ENCODE measurements at places on chromosomes 4 and X.

GRCh38 chrX:13748486-13748885 lies 13.9 kb downstream of the OFD1 start:
- no peak for DNase-seq

DNA sequence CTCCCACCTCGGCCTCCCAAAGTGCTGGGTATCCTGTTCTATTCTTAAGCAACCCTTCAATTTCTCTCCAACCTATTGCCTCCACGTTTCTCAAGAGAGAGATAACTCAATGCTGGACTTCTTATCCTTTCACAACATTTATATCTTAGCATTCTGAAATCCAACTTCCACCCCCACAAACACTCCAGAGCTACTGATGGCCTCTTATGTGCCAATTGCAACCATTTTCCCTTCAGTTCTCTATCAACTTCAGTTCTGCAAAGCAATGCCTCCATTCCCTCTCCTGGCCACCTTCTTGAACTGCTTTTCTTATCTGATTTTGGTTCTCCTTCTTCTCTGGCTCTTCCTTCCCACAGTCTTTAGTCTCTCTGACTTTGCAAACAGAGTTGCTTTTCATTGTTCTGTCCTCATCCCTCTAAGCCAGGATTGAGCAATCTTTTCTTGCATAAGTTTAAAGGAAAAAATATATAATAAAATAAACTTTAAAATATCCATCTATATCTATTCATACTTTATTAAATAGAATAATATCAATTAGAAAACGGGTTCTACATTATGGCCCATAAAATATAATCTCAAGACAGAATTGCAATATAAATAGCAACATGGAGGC lies 3.6 kb upstream of the STBD1 start:
- DNase-seq, result no peak

DNA sequence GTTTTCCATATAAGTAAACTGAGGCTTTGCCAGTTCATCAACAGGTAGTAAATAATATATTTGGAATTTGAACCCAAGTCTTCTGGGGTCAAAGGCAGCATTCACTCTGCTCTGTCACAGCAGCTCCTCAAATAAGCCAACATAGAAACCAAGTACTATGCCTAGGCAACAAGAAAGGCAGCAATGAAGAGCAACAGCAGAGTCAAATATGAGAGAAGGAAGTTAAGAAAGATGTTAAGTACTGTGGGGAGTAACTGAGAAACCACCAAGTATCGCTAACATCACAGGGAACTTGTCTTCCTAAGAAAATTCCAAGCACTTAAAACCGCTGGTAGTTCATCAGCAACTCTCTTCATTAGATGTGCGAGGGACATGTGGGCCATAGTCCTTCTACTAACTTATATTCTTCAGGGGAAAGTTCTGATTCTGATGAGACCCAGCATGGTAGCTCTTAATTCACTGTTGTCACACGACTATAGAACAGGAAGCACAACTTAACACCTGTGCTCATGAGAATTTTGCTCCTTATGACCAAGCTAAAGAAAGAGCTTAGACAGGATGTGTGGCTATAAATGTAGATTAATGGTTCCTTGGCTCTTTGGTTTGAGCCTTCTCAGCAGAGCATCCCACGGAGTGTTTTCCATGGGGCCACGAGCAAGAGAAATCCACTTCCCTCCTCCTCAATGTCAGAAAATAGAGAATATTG lies 107.8 kb downstream of the AR start:
- DNase-seq, result no peak

DNA sequence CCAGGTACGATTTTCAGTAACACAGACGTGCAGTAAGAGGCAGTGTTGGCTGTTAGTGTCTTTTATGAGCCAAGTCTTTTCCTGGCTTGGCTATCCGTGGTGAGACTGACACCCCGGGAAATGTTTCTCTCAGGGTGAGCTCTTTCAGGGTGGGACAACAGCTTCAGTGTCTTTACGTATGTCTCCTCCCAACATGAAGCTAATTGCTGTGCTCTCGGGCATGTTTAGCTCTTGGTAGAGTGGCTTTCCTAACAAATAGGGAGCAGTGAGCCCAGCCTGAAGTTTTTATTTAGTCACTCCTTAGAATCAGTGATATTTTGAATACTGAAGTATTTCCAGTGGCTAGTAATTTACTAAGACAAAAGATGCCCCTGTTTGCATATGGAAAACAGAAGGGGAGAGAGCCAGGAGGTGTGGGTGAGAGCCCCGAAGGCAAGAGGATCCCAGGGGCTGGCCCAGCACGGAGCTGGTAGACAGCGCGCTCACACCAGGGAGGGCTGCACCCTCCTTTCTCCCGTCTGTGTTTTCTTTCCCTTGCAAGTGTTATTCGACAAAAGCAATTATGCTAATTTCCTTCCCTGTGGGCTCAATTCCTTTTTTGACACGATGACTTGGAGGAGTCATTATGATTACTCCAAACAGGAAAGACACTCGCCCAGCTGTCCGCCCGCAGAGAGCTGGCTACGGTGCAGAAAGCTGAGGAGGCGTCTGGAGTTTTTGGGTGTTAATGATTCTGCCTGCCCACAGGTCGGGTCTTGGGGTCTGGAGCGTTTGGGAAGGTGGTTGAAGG lies 47.7 kb downstream of the PDGFRA start:
- DNase-seq, result no peak

- DNase-seq, result no peak
Measured at GRCh38 chr4:40530961-40531635, 98.6 kb downstream of the RBM47 start.

DNA sequence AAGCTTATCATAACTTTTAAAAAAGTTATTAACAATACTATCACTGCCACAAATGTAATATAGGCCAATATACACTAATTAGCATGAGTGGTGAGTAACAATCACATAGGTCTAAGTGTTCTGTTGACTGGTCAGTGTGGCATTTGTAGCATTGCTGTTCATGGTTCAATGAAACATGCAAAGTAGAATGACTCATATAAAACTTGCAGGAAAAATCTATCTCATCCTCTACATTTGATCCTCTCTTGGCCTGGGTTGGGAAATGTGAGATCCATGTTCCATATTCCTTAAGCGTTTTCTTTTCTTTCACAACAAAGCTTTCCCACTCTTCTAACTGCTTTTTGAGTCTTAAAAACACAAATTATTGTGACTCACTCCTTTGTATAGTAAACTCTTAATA lies 1418.7 kb downstream of the FSTL5 start:
- no peak for DNase-seq

DNA sequence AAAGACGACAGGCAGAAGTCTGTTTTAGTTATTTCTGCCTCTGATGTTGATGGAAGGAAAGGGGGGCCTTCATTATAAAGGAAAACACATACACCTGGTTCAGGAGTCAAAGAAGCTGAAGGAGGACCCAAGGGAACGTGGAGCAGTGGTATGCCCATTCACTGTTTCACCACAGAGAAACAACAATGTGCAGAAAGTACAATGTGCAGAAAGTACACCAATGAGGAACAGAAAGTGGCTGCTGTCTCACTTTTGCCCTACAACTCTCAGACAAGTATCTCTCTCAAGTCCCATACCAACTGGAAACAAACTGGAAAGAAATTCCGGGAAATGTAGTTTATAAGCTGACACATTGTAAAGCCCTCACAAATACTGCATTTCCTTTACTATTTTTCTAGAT lies 564.5 kb downstream of the TRAM1L1 start:
- DNase-seq, result no peak

GRCh38 chrX:6990552-6991193 lies 156.8 kb upstream of the STS start:
- no peak for DNase-seq

- no peak for DNase-seq
Measured at GRCh38 chr4:17427991-17428390, 83.9 kb downstream of the QDPR start.

DNA sequence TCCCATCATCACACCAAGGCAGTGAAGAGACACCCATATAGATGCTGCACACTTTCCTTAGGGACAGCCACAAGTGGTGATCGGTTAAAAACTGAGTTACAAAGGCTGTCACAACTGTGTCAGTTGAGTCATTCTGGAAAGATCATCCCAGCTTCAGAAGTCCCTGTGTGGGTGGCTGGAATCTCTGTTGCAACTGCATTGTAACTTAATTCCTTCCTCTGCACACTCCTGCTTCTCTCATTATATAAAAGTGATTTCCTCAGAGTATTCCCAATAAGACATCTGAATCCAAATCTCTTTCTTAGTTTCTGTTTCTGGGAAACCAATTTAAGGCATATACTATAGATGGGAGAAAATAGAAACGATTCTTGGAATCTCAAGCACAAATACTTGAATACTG lies 88.1 kb downstream of the FSTL5 start:
- DNase-seq, result no peak

DNA sequence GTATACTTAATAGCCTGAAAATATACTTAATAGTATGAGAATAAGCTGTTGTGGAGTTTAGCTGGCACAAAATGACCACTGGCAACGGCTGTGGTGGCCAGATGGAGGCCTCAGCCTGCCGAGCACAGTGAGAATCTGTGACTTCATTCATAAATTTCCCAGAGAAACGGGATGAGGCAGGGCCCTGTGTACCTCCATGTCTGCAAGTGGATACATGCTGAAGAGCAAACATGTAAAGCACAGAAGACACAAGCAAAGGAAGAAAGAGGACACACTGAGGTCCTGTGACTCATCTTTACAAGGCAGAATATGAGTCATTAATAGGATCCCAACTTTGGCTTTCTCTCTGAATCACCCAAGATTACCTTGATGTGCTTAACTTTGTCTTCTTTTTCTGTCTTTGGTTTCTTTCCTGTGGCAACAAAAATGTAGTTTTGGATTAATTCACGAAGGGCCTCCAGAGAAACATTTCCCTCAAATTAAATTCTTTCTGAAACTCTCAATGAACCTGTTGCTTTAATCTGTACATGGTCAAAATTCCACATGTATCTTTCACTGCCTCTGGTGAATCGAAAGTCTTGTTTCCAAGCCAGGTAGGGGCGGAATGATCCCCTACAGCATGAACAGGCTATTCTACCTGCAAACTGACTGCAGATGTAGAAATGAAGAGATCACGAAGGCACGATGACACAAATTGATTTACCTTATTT lies 56.4 kb downstream of the IRF2 start:
- no peak for DNase-seq

- DNase-seq, result no peak
Measured at GRCh38 chr4:98909646-98910401, 19.1 kb downstream of the EIF4E start.

DNA sequence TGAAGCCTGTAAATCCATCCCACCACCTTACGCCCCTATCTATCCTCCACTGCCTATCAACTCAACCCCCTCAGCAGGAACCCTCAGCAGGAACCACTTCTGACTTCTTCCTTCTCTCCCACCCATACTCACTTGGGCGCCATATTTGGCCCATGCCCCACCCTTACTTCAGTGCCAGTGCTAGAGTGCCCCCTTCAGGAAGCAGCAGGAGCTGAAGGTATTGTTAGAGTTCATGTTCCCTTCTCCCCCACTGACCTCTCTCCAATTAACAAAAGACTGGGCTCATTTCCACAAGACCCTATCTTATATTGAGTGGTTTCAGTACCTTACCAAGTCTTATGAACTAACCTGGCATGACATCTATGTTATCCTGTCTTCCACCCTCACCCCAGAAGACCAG lies 363.1 kb upstream of the SLIT2 start:
- DNase-seq, result no peak

DNA sequence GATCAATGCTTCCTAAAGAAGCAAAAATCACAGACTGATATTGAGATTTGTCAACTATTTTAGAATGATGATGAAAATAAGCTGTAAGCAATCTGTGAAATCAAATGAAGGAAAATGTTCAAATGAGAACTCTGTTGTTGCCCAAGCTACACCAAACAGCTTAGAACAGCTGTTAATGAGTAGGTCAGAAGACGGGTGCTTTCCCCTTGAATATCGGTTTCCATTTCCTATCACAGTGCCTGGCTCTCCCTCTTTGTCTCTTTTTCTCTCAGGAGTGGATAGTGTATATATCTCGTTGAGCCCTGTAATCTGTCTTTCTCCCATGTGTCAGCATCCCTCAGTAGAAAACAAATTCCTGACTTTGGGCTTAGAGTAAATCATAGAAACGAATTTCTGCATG lies 1592.9 kb upstream of the TENM3 start:
- no peak for DNase-seq

GRCh38 chr4:148017801-148018200 lies 285.9 kb downstream of the ARHGAP10 start:
- DNase-seq, result no peak

DNA sequence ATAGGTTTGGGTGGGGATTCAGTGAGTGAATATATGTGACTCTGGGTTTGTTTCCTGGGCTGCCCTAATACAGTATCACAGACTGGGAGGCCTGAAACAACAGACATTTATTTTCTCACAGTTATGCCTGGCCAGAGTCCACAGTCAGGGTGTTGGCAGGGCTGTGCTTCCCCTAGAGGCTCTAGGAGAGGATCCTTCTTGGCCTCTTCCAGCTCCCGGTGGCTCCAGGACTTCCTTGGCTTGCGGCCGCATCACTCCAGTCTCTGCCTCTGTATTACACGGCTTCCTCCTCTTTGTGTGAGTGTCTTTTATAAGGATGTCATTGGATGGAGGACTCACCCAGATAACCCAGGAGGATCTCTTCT lies 5.2 kb upstream of the JAKMIP1 start:
- DNase-seq, result no peak

DNA sequence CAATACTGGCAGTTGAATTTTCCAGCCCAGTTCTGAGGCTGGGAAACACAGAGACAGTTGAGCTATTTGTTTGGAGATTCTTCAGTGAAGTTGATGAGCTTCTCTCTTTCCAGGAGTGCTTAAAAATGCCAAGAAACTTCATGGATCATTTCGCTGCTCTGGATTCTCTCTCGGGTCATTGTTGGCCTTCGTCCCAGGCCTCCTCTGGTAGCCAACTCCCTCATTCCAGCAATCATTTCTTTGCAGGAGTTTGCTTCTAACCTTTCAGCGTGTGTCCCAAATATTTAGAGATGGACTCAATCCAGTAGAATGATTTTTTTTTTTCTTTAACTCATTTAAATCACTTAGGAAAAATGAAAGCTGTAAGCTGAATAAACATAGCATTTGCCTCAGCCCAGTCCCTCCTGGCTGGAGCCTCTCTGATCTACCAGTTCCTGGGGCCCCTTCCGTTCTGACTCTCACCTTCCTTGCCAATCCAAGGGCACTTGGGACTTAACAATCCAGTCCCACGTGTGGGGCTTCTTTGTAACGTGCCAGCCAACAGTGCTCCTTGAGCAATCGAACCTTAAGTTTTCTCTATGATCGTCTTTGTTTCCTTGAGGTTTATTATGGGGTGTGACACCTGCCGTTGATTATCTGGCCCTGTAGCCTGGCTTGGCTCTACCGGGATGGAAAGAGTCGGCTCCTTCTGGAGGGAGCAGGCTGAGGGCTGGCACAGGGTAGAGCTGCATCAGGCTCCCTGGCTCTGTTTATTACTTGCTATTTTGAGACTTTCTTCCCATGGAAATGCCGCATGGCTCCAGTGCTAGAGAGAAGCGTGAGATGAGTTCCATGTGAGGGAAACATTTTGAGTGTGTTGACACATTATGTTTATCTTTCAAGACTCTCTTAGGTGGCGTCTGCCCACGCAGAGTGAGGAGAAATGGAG lies 80.4 kb upstream of the GPC4 start:
- no peak for DNase-seq
